ENCODE measurements at places on chromosomes 2 and 18.

DNA sequence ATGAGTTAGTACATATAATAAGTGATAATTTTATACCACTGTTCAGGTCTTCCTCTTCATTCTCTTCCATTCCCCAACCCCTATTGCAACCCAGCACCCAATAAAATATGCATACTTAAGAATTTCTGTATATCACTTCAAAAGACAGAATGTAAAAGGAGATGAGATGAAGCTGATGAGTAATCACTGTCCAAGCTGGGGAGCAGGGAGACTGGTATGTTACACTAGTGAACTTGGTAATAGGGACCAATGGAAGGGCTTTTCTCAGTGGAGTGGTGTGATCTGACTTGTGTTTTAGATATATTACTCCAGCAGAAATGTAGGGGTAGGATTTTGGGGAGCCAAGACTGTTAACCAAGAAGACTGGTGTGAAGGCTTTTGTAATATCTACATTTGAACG, 18.0 kb upstream of the ARHGAP28 start:
- DNase-seq, result no peak

DNA sequence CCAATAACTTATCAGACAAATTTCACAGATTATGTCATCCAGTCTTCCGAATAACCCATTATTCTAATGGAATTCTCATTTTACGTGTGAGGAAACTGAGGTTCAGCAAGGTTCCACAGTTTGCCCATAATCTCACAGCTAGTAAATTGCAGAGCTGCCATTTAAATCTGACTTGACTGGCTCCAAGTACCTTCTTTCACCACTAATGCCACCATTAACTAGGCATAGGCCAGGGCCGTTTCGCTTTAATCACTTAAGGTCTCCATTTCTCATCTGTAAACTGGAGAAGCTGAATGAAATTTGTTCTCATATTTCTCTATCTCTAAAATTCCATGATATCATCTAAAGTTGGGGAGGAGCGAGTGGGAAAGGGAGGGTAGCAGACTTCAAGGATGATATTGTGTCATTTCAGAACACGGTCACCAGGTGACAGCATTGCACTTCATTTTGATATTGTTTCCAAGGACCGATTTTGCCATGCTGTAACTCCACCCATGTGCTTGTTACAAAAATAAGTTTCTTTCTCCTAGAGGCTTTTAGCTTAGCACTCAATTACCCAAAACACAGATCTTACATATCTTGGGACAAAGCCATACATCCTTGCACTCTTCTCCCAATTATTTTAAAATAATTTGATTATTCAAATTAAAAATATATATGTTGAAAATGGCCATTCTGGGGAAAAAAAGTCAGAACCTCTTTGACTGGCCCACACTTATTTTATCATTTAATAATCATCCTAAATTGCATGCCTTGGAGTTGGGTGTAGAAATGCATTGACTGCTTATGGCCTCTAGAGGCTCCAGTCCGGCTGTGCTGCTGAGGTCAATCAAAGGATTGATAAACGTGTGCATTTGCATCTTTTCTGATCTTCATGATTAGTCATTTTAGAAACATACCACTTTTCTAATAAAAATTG, 123.8 kb downstream of the AKAIN1 start:
- DNase-seq, result peak; percentile 44

GRCh38 chr2:7694076-7694985, 777.1 kb downstream of the RNF144A start:
- peak; percentile 48 for DNase-seq

DNA sequence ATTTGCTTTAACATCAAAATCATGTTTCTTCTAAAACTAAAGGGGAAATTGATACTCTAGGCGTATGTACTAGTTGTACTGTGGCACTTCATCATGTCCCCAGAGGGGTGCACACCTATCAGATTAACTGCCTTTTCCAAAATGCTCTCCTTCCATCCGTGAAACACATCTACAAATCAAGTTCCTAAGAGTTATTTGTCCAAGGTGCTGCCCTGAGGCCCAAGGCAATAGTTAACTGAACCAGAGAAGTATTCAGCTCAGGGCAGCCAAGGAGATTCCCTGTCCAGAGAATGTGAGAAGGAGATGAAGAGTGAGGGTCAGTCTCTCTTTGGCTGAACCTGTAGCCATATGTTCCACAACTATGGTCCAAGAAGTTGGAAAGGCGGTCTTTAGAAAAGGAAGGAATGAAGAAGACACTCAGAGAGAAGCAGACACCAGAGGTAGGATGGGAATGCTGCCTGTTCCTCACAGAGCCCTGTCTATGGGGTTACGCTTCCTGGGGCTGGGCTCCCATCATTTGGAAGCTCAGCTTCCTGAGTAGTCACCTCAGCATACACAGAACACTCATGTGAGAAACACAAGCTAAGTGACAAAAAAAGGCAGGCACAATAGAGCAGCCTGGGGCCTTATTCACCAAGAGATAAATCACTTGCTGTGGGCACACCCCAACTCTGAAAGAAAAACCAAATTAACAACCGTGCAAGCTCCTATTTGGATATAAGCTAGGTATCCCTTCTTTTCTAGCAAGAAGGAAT, 55.6 kb downstream of the ANKRD44 start:
- DNase-seq, result no peak

DNA sequence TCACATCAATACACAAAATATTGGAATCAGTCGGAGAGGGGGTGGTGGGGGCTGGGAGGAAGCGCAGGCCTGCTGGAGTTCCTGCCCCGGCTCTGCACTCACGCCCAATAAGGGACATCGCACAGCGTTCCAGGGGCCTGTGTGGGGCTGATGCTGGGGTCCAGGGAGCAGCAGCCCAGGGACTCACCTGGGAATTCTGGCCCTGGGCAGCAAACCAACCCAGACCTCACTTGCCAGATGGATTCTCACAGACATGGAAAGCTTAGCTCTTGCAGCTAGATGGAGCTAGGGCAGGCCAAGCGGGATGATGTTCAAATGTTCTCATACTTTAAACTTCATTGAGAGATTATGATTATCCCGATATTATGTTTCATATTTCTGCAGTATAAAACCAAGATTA, 266.6 kb upstream of the TANK start:
- no peak for DNase-seq

GRCh38 chr18:3623769-3624545, 174.0 kb downstream of the TGIF1 start:
- no peak for DNase-seq

GRCh38 chr18:22283397-22283796, 114.0 kb downstream of the GATA6 start:
- no peak for DNase-seq

- DNase-seq, result no peak
Observed at GRCh38 chr2:20187331-20187730, 37.6 kb downstream of the SDC1 start.

DNA sequence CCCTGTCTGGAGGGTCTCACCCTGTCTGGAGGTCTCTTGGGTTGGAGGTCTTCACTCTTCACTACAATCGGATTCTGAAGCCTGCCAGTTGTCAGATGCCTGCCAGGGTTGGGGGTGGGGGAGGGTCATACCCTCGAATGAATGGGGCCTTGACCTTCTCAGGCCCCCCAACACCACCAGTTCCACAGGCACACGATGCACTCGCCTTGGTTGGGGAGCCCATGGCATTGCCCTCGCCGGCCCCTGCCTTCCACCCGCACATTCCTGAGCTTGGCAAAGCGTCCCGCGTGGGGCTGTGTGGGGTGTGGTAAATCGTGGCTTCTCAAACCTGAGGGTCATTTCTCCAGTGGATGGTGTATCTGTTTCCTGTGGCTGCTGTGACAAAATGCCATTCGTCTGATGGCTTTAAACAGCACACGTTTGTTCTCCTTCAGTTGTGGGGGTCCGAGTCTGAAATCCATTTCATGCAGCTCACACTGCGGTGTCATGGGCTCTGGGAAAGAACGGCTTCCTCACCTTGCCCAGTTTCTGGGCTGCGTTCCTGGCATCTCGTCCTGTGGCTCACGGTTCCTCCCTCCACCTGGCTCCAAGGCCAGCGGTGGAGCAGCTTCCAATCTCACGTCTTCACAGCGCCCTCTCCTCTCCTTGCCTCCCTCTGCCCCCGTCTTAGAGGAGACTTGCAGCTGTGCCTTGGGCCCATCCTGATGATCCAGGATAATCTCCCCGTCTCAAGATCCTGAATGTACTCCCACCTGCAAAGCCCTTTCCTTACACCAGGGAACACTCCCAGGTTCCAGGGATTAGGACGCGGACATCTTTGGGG, 38.0 kb upstream of the HPCAL1 start:
- no peak for DNase-seq

DNA sequence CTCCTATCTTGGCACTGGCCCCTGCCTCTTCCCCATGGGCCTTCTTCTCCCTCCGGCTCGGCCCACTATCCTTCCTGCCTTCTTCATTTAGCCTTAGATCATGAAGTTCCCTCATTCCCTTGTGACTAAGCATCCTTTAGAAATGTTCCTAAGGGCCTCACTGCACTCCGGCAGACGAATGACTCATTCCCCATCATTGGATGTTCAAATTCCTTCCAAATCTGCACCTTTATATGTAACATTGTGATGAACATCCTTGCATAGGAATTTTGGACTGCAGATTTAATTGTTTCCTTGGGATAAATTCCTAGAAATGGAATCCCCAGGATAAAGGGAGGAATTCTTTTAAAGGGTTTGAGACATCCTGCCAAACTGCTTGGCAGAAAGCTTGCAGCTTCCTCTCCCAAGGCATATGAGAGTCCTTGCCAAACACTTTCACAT, 19.0 kb downstream of the CRACDL start:
- DNase-seq, result no peak

GRCh38 chr2:1638281-1638860, 105.9 kb downstream of the PXDN start:
- DNase-seq, result no peak

- no peak for DNase-seq
Observed at GRCh38 chr18:22827216-22827615, 105.9 kb upstream of the RBBP8 start.

DNA sequence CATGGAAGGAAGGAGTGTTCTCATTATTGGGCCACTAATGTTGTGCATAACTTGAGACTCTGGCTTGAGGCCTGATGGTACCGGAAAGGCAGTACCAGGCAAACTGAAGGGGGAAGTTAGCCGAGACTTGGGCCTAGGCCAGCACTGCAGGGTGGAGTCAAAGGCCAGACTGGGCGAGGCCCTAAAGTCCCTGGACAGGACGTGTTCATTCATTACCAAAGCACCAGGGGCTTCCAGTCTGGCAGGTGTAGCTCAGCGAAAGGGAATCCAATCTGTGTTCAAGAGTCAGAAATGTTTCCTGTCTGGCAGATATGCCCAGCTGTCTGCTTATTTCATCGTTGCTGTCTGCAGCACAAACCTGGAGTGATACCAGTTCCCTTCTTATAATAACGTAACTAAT, 4.7 kb upstream of the ITSN2 start:
- peak; percentile 88 for DNase-seq

DNA sequence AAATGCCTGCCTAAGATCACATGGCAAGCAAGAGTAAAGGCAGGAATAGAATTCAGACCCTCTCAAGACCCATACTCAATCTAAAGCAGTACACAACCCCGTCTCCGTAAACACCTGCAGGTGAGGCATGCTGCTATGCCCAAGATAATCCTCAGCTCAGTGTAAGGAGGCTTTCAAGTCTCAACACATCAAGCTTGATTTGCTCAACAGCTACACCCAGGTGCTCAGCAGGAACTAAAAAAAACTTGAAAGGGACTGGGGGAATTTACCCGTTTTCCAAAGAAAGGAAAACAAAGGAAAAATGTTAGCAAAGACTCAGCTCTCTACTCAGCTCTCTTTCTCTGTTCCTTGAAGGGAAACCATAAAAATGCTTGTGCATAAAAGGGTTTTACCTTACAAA, 301.8 kb downstream of the C1D start:
- no peak for DNase-seq

GRCh38 chr2:2660789-2661355, 329.8 kb upstream of the MYT1L start:
- no peak for DNase-seq

- DNase-seq, result no peak
Observed at GRCh38 chr2:84991404-84992160, 20.6 kb downstream of the KCMF1 start.

DNA sequence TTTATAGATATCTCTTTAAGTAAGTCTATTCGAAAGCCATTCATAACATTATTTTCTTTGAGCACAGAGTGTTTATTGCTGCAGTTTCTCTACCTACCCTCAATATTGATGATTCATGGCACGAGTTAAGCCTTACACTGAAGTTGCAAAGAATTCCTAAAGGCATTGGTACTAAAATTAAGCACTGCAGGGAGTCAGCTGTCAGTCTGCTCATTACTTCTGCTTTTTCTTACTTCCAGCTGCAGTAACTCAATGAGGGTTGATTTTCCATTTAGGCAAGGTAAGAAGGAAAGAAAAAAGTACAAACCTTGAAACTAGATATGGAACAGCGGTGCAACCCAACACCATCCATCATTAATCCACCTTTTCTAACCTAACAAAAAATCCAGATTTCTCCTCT, 65.2 kb downstream of the RNF152 start:
- no peak for DNase-seq

GRCh38 chr2:110713513-110714362, 18.6 kb upstream of the ACOXL start:
- DNase-seq, result peak; percentile 30

DNA sequence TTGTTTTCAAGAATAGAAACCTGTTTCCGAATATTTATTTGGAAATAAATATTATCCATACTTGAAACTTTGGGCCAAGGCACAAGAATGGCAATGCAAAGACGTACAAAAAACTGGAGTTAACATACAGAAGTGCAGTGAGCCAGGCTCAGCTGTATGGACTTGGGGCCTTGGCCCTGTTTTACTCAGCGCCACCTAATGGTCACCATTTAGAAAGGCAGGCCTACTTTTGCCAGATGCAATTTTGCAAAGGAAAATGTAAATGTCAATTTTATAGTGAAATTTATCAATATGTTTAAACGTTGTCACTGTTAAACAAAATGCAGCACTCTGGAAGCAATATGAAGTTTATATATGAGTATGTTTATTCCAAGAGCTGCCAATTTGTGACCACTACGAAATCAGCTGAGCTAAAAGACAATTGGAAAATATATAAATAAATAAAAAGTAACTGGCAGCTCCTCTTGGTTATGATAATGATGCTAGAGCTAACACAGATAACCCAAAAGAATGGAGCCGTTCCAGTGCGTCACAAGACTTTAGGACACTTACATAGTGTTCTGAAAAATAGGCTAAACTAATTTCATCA, 155.0 kb downstream of the ARHGAP15 start:
- peak; percentile 69 for DNase-seq

DNA sequence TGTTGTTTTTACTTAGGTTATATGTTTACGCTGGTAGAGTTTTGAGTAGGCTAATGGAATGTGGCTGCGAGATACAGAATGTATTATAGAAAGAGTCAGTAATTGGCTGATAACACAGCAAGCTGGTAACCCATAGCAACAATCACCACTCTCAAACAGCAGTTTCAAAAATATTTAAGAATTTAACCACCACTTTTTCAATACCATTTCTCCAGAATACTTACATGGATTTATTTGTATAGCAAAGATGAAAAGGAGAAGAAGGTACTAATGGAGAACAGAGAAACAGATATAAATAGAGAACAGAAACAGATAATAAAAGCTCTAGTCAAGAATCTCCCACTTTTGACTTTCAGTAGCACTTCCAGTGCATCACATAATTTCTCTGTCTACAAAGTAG, 188.3 kb upstream of the SLC39A10 start:
- DNase-seq, result peak; percentile 38

- no peak for DNase-seq
Observed at GRCh38 chr2:41572154-41572553, 475.7 kb upstream of the PKDCC start.
